Stimulated activated CD4-positive, alpha-beta T cell treated with anti-CD3 and anti-CD28 coated beads, Interleukin-1b, Interleukin-23, amount 100 ng/mL, for 1 hour (primary cell): ENCODE measurements at places on chromosomes 7 and 10.

DNA sequence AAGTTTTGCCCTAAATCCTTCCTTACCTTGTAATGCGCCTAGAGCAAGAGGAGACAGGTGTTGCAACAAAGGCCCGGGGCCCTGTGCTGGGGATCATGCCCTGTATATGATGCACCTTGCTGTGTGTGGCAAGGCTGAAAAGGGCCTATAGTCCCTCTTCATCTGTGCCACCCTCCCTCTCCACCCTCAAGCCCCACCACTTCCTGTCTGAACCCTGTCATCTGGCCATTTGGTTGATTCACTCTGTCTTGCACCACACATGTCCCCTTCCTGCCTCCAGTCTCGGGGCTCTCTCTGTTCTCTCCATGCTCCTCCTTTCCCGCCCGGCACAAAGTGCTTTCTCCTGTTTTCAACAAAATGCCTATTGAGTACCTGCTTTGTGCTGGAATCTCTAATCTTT, 11.5 kb upstream of the MALSU1 start:
- no peak for DNase-seq

DNA sequence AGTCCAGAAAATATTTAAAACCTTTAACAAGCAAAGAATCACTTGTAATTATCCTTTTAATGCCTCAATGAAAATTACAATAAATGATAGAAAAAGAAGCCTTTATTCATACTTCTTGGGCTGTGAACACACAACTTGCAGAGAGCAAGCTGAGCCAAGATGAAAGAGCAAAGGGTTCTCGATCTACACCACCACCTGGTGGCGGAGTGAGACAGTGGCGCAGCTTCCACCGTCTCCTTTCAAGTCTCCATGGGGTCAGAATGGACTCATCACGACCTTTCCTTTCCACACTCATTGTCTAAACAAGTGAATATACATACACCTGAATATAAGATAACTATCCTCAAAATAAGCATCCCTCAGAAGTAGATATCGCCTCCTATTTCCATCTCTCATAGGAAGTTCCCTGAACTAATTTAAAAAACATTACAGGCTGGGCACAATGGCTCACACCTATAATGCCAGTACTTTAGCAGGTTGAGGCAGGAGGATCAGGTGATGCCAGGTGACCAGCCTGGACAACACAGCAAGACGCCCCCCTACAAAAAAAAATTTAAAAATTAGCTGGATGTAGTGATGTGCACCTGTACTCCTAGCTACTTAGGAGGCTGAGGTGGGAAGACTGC, 40.7 kb downstream of the ATE1 start:
- no peak for DNase-seq

DNA sequence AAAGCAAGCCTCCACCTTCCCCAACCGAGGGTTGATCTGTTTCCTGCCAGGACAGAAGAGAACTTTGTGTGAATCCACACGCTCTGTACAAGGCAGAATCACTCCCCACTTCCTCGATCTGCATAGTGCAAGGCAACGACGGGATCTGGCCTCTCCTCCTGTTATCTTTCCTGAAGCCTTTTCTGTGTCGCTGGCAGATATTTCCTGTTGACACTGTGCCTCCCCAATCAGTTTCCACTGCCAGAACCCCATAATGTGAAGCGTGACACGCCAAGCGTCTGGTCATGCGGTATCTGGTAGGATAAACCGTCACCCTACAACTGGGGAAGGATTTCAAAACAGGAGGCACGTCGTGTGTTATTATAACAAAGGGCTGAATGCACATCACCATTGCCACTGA, 57.2 kb downstream of the FAM171A1 start:
- no peak for DNase-seq

- DNase-seq, result peak; percentile 69
Observed at GRCh38 chr7:22854158-22855048, 31.8 kb upstream of the TOMM7 start.

DNA sequence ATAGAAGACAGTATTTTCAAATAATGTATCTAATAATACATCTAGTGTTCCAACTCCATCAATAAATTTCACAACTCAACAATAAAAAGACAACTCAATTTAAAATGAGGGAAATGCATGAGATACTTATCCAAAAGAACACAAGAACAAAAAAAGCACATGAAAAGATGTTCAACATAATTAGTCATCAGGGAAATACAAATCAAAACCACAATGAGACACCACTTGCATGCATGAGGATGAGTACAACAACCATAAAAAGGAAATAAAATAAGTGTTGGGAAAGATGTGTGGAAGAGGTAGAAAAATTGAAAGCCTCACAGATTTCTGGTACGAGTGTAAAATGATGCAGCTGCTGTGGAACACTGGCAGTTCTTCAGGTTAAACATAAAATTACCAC, 111.6 kb upstream of the PTPRZ1 start:
- no peak for DNase-seq

- no peak for DNase-seq
Observed at GRCh38 chr7:131637859-131638258, 81.4 kb upstream of the PODXL start.

- no peak for DNase-seq
Observed at GRCh38 chr7:152674860-152675758, 832 bp downstream of the XRCC2 start.

GRCh38 chr10:104016661-104017060, 49.7 kb downstream of the SLK start:
- no peak for DNase-seq

GRCh38 chr10:37236093-37236492, 110.7 kb downstream of the ANKRD30A start:
- DNase-seq, result no peak

GRCh38 chr7:124918662-124919061, 11.0 kb downstream of the POT1 start:
- no peak for DNase-seq

- DNase-seq, result no peak
Observed at GRCh38 chr7:27678617-27679260, 16.1 kb upstream of the HIBADH start.

- DNase-seq, result no peak
Observed at GRCh38 chr10:37434091-37434490, 308.7 kb downstream of the ANKRD30A start.

DNA sequence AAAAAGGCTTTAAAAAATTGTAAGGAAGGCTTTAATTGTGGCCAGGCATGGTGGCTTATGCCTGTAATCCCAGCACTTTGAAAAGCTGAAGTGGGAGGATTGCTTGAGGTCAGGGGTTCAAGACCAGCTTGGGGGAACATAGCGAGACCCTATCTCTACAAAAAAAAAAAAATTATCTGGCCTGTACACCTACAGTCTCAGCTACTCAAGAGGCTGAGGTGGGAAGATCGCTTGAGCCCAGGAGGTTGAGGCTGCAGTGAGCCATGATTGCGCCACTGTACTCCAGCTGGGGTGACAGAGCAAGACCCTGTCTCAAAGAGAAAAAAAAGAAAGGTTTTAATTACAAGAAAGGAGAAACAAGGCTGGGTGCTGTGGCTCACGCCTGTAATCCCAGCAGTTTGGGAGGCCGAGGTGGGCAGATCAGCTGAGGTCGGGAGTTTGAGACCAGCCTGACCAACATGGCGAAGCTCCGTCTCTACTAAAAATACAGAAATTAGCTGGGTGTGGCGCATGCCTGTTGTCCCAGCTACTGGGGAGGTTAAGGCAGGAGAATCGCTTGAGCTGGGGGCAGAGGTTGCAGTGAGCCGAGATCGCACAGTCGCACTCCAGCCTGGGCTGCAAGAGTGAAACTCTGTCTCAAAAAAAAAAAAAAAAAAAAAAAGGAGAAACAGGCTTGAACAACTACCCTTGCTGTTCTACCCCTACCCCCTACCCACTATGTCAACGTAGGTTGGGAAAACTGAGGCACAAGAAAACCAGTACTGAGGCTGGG, 83.7 kb downstream of the CARD11 start:
- no peak for DNase-seq

DNA sequence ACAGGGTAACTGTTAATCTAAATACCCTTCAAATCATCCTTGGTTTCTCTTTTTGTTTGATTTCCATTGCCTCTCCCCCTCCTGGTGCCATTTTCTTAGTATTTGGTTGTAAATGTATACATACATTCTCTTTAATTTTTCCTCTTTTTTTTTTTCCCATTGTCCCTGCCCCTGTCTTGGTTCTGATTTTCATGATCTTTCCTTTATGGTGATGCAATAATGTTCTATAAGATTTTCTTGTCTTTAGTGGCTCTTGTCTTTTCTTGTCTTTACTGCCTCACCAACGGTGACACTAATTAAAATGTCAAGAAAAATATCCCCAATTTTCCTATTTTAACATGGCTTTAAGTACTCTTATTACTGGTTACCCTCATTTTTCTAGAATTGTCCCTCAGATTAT, 135.9 kb upstream of the POT1 start:
- no peak for DNase-seq

DNA sequence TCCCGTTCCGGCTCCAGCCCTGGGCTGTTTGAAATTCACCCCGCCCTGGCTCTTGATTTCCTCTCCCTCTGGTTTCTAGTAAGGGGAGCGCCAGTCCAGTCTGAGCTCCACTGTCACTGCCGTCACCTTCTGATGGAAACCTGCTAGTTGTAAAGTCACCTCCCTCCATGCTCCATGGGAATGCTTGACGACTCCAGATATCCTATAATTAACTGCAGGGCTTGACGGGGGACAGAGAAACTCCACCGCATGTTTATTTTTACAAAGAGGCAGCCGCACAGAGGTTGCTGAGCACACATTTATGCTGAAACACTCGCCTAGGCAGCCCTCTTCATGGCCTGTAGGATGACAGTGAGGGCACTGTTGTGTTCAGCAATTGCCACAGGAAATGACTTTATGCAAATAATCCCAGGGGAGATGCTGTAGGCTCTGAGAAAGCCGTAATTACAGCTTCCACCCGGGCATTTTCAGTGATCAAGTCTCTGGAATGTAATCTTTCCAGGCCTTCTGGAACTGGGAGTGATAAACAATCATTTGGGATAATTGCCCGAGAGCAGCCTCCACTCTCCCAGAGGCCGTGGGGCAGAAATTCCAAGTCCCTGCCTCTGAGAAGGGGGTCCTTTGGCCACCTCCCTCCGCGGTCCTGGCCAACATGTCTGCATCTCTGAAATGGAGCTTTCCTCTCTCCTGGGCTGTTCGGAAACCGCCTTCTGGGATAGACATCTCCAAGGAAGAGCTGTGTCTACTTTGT, 300.5 kb downstream of the KLF6 start:
- DNase-seq, result no peak

- DNase-seq, result no peak
Observed at GRCh38 chr10:7085147-7085912, 325.5 kb downstream of the SFMBT2 start.

- no peak for DNase-seq
Observed at GRCh38 chr10:71694567-71694968, 25.0 kb downstream of the C10orf105 start.

DNA sequence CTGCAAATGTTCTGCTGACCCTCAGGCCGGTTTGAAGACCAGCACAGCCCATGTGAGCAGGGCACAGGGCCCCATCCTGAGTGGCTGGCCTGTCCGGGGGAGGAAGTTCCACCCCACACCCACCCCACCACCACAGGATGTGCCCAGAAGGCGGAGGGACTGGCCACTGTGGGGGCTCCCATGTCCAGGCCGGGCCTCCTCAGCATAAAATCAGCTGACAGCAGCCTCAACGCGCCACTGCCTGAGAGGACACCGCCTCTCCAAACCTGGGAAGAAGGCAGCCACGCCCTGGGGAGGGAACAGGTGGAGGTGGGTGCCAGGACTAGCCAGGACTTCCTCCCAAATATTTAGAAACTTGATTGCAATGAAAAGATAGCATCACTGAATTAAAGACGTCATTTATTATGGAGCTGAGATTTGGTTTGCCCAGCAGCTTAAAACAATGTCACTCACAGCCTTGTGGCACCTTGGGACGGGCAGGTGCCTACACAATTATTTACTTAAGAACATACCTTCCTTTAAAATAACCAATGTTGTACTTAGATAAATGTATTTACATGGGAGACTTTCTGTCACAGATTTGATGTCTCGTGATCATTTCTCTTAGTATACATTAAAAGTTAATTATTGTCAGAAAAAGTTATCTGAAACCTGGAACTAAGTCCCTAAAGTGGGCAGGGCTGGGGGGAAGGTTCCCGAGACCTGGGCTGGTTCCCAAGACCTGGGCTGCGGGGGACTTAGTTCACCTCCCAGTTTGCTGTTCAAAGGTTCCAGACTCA, 27.3 kb upstream of the FAM20C start:
- DNase-seq, result no peak

GRCh38 chr10:35735412-35735811, 93.3 kb upstream of the FZD8 start:
- DNase-seq, result no peak

- no peak for DNase-seq
Observed at GRCh38 chr10:1824928-1825327, 87.6 kb upstream of the ADARB2 start.

DNA sequence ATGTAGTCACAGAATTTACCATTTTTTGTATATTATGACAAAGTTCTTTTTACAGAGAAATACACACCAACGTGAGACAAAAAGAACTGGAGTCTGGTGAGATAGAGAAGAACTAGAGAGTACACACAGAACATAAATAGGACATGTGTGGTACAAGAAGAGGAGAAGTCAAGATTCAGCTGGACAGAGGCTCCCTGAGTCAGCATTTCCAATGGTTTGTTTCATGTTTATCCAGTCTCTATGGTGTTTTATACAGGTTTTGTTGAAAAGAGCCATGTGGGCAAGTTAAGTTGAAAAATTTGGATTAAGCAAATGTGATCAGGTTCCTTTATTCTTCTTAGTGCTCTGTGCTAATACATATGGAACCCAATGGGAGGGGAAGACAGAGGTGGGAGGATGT, 105.5 kb upstream of the AKR1E2 start:
- no peak for DNase-seq

GRCh38 chr10:3949711-3950110, 164.7 kb upstream of the KLF6 start:
- DNase-seq, result no peak

GRCh38 chr10:63384001-63384400, 81.8 kb downstream of the JMJD1C start:
- no peak for DNase-seq

DNA sequence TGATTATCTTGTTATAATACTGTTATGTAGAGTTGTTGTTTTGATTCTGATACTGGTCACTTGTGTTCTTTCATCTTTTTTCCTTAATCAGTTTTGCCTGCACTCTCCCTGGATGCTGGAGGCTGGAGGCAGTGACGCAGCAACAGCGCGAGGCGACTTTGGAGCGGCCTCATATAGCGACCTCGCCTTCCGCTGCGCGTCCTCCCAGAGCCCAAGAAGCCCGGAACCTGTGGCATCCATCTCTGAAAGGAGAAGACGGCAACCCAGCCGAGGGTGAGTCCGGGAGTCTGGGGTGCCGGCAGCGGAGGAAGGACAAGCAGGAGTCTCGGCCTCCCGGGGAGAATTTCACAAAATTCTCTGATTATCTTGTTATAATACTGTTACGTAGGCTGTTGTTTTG, 161.2 kb downstream of the ZNF33B start:
- no peak for DNase-seq

- DNase-seq, result no peak
Observed at GRCh38 chr10:56035489-56035888, 325.6 kb downstream of the ZWINT start.

GRCh38 chr10:58755340-58755610, 242.6 kb downstream of the BICC1 start:
- no peak for DNase-seq
